Prostate gland (tissue), 2 donors: ENCODE measurements at places on chromosomes 1 and 21. TPM values are rescaled to one million over a fixed set of nuclear protein-coding genes. Genes with fewer than 3 reads are reported as not detected.

DNA sequence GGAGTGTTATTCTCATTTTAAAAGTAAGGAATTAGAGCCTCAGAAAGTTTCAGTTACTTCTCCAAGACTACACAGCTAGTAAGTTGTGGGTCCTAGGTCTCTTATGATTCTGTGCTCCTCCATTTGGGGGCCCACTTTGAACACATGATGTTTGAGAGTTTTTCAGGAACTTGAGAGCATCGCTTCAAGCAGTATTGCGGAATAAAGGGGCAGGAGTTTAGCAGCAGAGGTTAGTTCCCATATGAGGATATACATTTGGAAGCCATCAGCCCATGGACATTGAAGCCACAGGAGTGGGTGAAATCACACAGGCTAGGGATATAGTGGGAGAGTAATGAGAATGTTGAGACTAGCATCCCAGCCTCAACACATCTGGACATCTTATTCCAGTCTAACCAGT, 143.2 kb downstream of the RASAL2 start:
- H3K36me3 ChIP-seq = no peaks in the 10 kb centered on the region
- no peaks in the 10 kb centered on the region for H3K27me3 ChIP-seq
- H3K27ac ChIP-seq = no peak overlapping the region

GRCh38 chr1:19483261-19483660, 2.1 kb downstream of the CAPZB start:
- no peak for DNase-seq
- H3K4me1 ChIP-seq = peaks cover 50% of the 10 kb centered on the region
- peak overlapping the region; percentile 100 for H3K27ac ChIP-seq
- H3K4me3 ChIP-seq = no peak overlapping the region
- no peaks in the 10 kb centered on the region for H3K27me3 ChIP-seq
- H3K36me3 ChIP-seq = no peaks in the 10 kb centered on the region

- peak overlapping the region; percentile 80 for H3K4me3 ChIP-seq
- peak overlapping the region; percentile 76 for H3K27ac ChIP-seq
- H3K36me3 ChIP-seq = peaks cover 4% of the 10 kb centered on the region
- H3K27me3 ChIP-seq = no peaks in the 10 kb centered on the region
- H3K4me1 ChIP-seq = no peaks in the 10 kb centered on the region
Measured at GRCh38 chr1:179082999-179083335, 1.1 kb downstream of the TOR3A start.

GRCh38 chr1:98884864-98885263, 119.8 kb downstream of the PLPPR5 start:
- no peak overlapping the region for H3K4me3 ChIP-seq
- no peak overlapping the region for H3K27ac ChIP-seq
- H3K4me1 ChIP-seq = no peaks in the 10 kb centered on the region

DNA sequence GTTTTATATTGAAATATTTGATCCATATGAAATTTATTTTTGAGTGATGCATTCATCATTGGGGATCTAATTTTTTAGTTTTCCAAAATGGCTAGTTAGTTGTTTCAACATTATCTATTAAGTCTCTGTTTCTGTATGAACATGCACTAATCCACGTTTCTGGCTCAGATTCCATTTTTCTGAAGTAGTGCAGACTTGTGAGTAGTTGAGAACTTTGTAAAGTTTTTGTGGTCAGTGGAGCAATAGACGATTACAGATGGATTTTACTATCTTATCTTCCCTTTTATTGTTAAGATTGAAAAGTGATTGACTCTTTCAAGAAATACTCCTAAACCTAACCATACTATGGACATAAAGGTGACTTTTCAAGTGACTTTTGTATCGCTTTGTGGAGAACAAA, 16.7 kb downstream of the SOAT1 start:
- DNase-seq = no peak
- H3K36me3 ChIP-seq = no peaks in the 10 kb centered on the region
- no peak overlapping the region for H3K4me3 ChIP-seq
- H3K27ac ChIP-seq = no peak overlapping the region
- H3K27me3 ChIP-seq = no peaks in the 10 kb centered on the region

- peak overlapping the region; percentile 48 for H3K27ac ChIP-seq
- H3K27me3 ChIP-seq = no peaks in the 10 kb centered on the region
- H3K4me3 ChIP-seq = no peak overlapping the region
- H3K4me1 ChIP-seq = no peaks in the 10 kb centered on the region
- peak; percentile 65 for DNase-seq
Measured at GRCh38 chr1:112762541-112763500, 47.7 kb upstream of the PPM1J start.

Gene HEATR1
- total RNA-seq = 14.1 TPM

Gene PDZK1IP1
- 5.9 TPM for total RNA-seq

DNA sequence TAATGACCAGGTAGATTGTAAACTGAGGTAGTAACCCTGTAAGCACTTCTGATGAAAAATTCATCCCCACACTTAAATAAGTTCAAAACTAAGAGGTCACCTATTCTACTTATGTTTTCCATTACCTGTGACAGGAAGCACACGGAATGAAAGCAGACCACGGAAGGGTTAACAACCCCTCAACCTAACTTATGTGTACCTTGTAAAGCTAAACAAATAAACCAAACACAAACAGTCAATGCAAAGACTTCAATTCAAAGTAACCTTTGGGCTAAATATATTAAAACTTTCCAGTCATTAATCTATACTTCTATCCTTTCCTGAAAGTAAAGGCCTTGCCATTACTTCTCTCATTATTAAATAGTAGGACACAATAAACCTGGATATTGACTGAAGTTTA, 7.0 kb downstream of the PPP1R15B start:
- no peaks in the 10 kb centered on the region for H3K27me3 ChIP-seq
- DNase-seq = no peak
- no peaks in the 10 kb centered on the region for H3K36me3 ChIP-seq
- H3K4me3 ChIP-seq = no peak overlapping the region
- peak overlapping the region; percentile 39 for H3K27ac ChIP-seq

DNA sequence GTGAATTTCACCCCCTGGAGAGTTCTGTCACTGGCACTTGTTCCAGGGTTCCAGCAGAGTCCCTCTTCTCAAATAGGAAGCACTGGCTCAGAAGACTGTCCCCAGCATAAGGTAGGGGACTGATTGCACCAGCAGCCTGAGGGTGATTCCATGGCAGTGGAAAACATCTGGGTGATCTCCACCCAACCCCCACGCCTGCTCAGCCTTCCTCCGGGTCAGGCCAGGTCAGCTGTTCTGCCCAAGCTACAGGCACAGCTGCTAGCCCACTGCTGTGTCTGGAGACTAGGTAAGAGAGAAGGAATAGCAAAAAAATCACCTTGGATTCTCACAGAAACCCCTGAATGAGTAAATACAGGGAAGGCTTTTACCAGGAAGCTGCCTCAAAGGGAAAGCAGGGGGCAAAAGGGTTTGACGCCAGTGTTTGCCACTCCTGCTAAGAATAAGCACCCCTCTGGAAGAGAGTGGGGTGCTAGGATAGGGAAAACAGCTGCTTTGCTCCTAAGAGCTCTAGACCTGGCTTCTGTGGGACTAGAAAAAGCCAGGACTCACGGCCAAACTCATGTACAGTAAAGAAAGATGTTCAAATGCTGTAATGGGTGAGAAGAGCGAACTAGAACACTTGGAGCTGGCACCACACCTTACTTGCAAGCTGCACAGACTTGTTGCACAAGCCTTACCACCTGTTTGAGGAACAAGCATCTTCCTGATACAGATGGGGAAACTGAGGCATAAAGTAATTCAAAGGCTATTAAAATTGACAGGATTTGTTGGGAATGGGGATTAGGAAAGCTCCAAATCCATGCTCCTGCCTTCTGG, 1.0 kb upstream of the DENND2D start:
- H3K27ac ChIP-seq = no peak overlapping the region
- no peaks in the 10 kb centered on the region for H3K27me3 ChIP-seq

Gene SPATA17
- 0.96 TPM for total RNA-seq

- no peak for DNase-seq
- H3K36me3 ChIP-seq = no peaks in the 10 kb centered on the region
- H3K4me1 ChIP-seq = no peaks in the 10 kb centered on the region
- no peak overlapping the region for H3K27ac ChIP-seq
- H3K27me3 ChIP-seq = no peaks in the 10 kb centered on the region
Measured at GRCh38 chr1:118247593-118247992, 62.6 kb upstream of the SPAG17 start.

- H3K36me3 ChIP-seq = no peaks in the 10 kb centered on the region
- no peak for DNase-seq
- H3K4me3 ChIP-seq = no peak overlapping the region
Measured at GRCh38 chr1:196543833-196544232, 64.4 kb downstream of the KCNT2 start.

- peak overlapping the region; percentile 78 for H3K27ac ChIP-seq
- H3K4me3 ChIP-seq = no peak overlapping the region
- H3K36me3 ChIP-seq = no peaks in the 10 kb centered on the region
- no peaks in the 10 kb centered on the region for H3K27me3 ChIP-seq
- H3K4me1 ChIP-seq = peaks cover 7% of the 10 kb centered on the region
Measured at GRCh38 chr1:16014509-16015482, 3.0 kb downstream of the HSPB7 start.

Gene DNAH14
- 26.8 TPM for total RNA-seq

DNA sequence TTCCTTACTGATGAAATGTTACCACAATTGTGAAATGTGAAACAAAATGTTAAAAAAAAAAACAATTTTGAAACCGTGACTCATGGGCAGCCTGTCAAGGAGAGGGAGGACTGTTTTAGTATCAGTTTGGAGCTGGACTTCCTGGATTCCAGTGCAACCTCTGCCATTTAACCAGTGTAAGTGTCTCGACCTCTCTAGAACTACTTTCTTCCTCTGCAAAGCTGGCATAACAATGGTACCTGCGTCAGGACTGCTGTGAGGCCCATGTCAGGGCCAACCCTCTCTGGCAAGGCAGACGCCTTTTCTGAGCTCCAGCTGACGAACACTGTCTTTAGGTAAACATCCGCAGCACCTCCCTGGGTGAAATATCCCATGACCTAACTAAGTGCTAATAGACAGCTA, 20.9 kb downstream of the URB1 start:
- no peaks in the 10 kb centered on the region for H3K27me3 ChIP-seq
- peaks cover 28% of the 10 kb centered on the region for H3K4me1 ChIP-seq
- H3K36me3 ChIP-seq = no peaks in the 10 kb centered on the region
- H3K4me3 ChIP-seq = no peak overlapping the region

Gene TDRD5
- 3.8 TPM for total RNA-seq

DNA sequence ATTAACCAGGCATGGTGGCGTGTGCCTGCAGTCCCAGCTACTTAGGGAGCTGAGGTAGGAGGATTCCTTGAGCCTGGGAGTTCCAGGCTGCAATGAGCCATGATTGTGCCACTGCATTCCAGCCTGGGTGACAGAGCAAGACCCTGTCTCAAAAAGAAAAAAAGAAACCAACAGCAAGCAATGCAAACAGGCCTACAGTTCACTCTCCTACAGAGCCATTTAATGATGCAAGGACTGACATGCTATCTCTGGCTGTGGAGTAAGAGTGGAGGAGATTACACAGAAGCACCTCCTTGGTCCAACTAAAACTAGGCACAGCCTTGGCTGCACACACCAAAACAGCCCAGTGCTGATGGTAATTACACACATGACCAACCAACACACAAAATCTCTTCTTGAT, 127.5 kb upstream of the SOD1 start:
- no peak overlapping the region for H3K4me3 ChIP-seq
- H3K27ac ChIP-seq = no peak overlapping the region
- DNase-seq = no peak
- peaks cover 4% of the 10 kb centered on the region for H3K4me1 ChIP-seq
- no peaks in the 10 kb centered on the region for H3K27me3 ChIP-seq
- H3K36me3 ChIP-seq = no peaks in the 10 kb centered on the region

Gene ICOSLG
- 3.7 TPM for total RNA-seq

Gene SDC3
- 25.5 TPM for total RNA-seq

DNA sequence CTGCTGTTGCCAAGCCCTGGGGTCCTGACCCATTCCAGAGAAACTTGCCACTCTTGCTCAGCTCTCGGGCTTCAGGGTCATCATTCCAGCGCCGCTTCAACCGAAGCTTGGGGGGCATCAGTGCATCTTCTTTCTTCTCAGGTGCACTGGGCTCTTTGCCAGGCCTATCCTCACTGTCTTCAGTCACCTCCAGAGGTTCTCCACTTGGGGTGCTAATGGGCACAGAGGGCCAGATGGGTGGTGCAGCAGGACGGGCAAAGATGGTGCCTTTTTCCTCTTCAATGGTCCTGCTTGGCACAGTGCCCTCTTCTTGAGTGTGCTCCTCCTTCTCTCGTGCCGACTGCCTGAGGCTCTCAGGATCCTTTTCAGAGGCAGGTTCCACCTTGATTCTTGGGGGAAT, 13.3 kb downstream of the ETV3 start:
- H3K36me3 ChIP-seq = peaks cover 12% of the 10 kb centered on the region
- no peaks in the 10 kb centered on the region for H3K4me1 ChIP-seq
- H3K27ac ChIP-seq = no peak overlapping the region
- no peak for DNase-seq
- H3K27me3 ChIP-seq = no peaks in the 10 kb centered on the region
- H3K4me3 ChIP-seq = no peak overlapping the region

Gene ASPM
- total RNA-seq = 5.1 TPM

DNA sequence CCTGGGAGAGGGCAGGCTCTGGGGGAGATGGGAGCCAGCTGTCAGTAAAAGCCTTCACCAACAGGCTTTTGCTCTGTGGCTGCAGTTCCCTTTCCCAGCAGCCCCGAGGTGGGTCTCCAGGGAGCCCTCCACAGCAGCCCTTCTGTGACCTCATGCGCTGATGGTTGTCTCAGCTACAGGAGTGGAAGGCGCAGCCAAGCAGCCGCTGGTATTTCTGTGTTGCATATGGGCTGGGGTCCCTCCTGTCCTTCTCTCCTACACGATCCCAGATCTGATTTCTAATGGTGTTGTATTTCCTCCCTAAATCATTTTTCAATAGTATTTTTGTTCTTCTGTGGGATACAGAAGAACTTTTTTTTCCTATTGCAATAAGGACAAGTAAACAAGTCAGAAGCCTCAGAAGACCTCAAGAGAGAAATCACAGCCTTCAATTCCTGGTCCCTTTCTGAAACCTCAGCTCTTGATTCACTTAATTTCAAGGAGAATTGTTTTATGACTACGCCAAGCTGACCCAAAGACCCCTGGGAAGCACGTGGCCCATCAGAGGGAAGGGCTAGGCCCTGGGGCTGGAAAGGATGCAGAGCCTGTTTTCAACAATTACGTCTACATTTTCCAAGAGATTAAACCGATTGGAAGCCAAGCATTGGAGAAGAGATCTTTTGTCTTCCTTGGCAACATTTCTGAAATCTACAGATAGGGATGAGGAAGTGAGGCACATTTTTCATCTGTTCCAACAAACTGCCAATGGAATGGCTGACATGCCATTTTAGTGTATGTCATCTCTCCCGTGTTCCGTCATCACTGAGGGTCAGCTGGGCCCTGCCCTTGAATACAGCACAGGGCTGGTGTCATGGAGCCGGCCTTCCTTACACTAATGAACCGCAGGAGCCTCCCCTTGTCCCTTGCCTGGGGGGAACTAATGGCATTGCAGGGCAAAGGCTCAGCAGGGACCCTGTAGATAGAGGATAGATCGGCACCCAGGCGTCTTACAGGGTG, 42.0 kb upstream of the SCCPDH start:
- no peaks in the 10 kb centered on the region for H3K27me3 ChIP-seq
- no peak overlapping the region for H3K27ac ChIP-seq
- no peak overlapping the region for H3K4me3 ChIP-seq
- no peaks in the 10 kb centered on the region for H3K36me3 ChIP-seq
- DNase-seq = no peak
- H3K4me1 ChIP-seq = no peaks in the 10 kb centered on the region
